Activated CD4-positive, alpha-beta memory T cell treated with anti-CD3 and anti-CD28 coated beads, Interleukin-2, amount 10 ng/mL, durations not matched to agents 7 days and 5 days (primary cell): ENCODE measurements at places on chromosomes 4 and X. TPM values are rescaled to one million over a fixed set of nuclear protein-coding genes. Genes with fewer than 3 reads are reported as not detected.
A peak's percentile ranks its signal among the peaks of the same experiment; 100 is the strongest.

GRCh38 chr4:57113870-57114269 lies 3.7 kb upstream of the IGFBP7 start:
- DNase-seq, result no peak
- H3K36me3 ChIP-seq, result peaks cover 2% of the 10 kb centered on the region
- H3K27ac ChIP-seq, result no peak overlapping the region
- no peak overlapping the region for H3K4me3 ChIP-seq

DNA sequence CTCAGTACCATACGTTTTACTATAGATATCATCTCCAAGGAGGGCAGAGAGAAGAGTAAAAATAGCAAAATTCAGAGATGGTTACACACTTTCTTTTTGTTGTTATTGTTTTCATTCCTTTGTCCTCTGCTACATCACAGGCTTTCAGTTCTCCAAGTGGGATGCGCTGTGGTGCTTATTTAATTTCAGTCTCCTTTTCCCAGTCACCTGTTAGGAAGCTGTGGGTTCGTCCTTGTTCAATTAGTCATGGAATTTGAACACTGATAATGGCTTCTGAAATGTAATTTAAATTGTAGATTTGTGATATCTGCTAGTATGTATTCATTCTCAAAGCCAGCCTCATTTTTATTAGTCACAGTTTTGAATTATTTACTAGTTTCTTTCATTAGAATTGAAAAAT lies 38.8 kb upstream of the DHRSX start:
- no peak overlapping the region for H3K4me3 ChIP-seq
- no peaks in the 10 kb centered on the region for H3K36me3 ChIP-seq
- H3K27ac ChIP-seq, result no peak overlapping the region
- no peaks in the 10 kb centered on the region for H3K4me1 ChIP-seq
- DNase-seq, result no peak
- H3K27me3 ChIP-seq, result peaks cover 6% of the 10 kb centered on the region

MAGEA12 gene
- total RNA-seq, result not detected

DNA sequence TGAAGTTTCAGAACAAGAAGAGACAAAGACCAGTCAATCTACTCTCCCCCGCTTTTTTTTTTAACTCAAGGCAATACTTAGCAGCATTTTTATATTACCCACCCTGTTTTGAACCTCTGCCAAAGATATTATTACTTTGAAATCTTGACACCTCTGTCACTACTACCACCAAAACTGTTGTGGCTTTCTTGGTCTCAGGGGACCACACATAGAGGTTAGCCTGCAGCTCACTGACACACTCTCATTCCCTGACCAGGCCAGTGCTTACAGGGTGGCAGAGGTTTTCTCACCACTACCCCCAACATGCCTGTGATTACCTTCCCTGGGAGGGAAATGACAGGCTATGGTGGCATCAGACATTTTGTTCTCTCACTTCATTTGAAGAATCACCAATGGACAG lies 137.4 kb upstream of the STIM2 start:
- H3K27me3 ChIP-seq, result no peaks in the 10 kb centered on the region
- peaks cover 7% of the 10 kb centered on the region for H3K4me1 ChIP-seq
- H3K27ac ChIP-seq, result no peak overlapping the region
- no peaks in the 10 kb centered on the region for H3K36me3 ChIP-seq
- no peak overlapping the region for H3K4me3 ChIP-seq

DNA sequence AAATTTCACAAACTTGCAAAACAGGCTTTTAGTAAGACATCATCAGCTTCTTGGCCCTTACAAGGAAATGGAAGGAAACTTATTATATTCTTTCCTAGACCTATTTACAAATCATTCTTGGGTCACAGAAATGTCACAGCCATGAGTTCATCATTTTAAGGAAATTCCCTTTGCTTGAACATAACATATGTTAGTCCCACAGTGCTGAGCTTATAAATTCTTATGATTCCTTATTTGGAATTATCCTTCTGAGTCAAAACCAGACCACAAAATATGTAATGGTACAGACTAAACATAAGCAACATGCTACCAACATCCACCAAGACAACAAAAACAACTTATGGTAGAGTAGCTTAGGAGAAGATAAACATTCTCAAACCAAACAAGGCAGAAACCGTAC lies 236.9 kb upstream of the CTSO start:
- no peaks in the 10 kb centered on the region for H3K27me3 ChIP-seq
- no peak overlapping the region for H3K4me3 ChIP-seq
- H3K27ac ChIP-seq, result no peak overlapping the region
- no peaks in the 10 kb centered on the region for H3K4me1 ChIP-seq
- no peak for DNase-seq

PCDH10 gene
- not detected for total RNA-seq

DNA sequence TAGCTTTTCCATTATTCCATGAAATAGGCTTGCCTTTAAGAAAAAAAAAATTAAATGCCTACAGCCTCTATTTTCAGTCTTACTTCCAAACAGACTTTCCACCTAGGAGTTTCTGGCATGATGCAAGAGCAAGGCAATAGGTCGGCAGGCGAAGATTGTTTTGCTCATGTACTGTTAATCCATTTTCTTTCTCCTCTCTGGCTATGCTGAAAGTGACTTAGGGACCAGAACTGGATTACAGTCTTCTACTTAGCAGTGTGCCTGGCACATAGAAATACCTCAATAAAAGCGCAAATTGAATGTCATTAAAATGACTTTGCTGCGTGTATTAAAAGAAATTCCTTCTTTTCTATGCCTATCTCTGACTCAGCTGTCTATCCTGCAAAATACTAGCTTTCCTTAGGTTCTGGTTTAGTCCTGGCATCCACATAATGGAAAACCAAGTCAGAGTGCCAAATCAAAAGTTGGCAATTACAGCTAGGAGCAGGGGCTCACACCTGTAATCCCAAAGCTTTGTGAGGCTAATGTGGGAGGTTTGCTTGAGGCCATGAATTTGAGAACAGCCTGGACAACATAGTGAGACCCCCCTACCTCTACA lies 51.9 kb downstream of the CC2D2A start:
- peaks cover 4% of the 10 kb centered on the region for H3K36me3 ChIP-seq
- H3K27me3 ChIP-seq, result no peaks in the 10 kb centered on the region
- H3K4me3 ChIP-seq, result no peak overlapping the region
- no peak for DNase-seq
- no peaks in the 10 kb centered on the region for H3K4me1 ChIP-seq

POU4F2 gene
- total RNA-seq, result not detected

DNA sequence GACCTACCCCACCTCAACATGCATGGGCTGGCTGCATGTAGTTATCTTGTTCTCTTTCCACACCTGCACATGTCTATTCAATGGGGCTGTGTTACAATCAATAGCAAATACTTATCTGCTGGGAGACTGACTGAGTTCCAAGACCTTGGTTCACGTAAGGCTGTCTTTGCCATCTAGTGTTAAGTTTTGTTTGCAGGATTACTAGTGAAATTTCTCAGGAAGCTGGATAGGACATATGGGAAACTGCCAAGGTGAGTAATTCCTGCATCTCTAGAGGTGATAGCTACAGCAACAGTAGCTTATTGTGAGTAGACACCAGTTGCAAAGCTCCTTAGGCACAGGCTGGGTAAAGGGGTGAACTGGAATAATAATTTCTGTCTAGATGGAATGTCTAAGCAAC lies 177.5 kb downstream of the ENOX2 start:
- no peaks in the 10 kb centered on the region for H3K4me1 ChIP-seq
- peaks cover 8% of the 10 kb centered on the region for H3K36me3 ChIP-seq
- no peak overlapping the region for H3K4me3 ChIP-seq
- no peak overlapping the region for H3K27ac ChIP-seq

DNA sequence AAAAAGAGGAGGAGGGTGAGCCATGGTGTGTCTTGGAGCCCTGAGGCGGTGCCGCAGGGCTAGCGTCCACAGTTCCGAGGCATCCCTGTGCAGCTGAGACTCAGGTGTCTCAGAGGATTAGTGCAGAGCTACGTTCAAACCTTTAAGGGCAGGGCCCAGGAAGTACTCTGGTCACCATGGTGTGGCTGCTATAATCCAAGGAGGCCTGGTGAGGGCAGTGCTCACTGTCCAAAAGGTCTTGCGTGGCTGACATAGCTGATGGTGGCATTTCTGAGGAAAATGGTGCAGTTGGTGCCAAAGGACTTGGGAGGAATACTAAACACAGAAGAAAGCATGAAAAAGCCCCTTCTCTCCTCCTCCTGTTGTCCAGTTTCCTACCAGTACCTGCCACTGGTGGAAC lies 146.9 kb downstream of the DCHS2 start:
- H3K27ac ChIP-seq, result no peak overlapping the region
- H3K36me3 ChIP-seq, result no peaks in the 10 kb centered on the region
- peaks cover 3% of the 10 kb centered on the region for H3K27me3 ChIP-seq
- H3K4me1 ChIP-seq, result no peaks in the 10 kb centered on the region
- no peak overlapping the region for H3K4me3 ChIP-seq

ACE2 gene
- not detected for total RNA-seq

- H3K27me3 ChIP-seq, result no peaks in the 10 kb centered on the region
- H3K4me1 ChIP-seq, result peaks cover 10% of the 10 kb centered on the region
- peak overlapping the region; percentile 60 for H3K4me3 ChIP-seq
- H3K36me3 ChIP-seq, result peaks cover 3% of the 10 kb centered on the region
- peak overlapping the region; percentile 32 for H3K27ac ChIP-seq
Observed at GRCh38 chr4:80462621-80463091, 127.1 kb downstream of the CFAP299 start.

DNA sequence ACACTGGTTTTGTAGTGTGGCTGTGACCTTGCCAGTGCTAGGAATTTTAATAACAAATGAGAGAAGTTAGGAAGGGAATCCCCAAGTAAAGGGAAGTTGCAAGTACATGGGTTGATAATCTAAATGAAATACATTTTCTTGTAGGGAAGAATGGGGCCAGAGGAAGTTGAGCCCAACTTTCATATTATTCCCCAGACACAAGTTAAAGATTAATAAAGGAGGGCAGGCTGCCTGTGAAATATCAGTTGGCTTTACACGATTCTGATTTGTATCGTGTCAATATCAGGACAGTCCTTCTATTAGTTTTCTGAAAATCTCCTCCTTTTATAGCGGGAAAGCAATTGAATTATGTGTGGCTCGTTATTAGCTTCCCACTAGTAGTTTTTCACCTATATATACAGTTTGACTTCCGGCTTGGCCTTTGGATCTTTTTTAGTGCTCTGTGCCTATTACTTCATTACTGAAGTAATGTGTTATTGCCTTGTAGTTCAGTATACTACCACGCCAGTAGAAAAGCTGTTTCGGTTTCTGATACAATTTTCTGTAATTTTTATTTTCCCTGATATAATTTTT lies 1.7 kb downstream of the PDLIM5 start:
- H3K4me3 ChIP-seq, result peak overlapping the region; percentile 75
- H3K27ac ChIP-seq, result no peak overlapping the region
- no peak for DNase-seq
- peaks cover 19% of the 10 kb centered on the region for H3K4me1 ChIP-seq
- peaks cover 6% of the 10 kb centered on the region for H3K27me3 ChIP-seq

DNA sequence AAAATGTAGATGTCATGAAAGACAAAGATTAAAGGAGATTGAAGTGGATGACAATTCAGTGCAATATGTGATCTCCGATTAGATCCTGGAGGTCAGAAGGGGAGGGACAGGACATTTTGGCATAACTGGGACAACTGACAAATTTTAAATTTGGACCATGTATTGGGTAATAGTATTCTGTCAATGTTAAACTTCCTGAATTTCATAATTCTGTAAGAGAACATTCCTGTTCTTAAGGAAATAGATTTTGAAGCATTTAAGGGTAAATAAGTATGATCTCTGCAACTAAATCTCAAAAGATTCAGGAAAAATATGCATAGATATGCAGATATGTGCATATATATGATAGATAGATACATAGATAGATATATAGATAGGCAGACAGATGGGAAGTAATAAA lies 11.0 kb downstream of the ODAPH start:
- no peaks in the 10 kb centered on the region for H3K36me3 ChIP-seq
- H3K27me3 ChIP-seq, result peaks cover 15% of the 10 kb centered on the region
- no peak for DNase-seq
- no peak overlapping the region for H3K4me3 ChIP-seq
- H3K4me1 ChIP-seq, result peaks cover 18% of the 10 kb centered on the region

IL2RG gene
- total RNA-seq, result 637 TPM

DNA sequence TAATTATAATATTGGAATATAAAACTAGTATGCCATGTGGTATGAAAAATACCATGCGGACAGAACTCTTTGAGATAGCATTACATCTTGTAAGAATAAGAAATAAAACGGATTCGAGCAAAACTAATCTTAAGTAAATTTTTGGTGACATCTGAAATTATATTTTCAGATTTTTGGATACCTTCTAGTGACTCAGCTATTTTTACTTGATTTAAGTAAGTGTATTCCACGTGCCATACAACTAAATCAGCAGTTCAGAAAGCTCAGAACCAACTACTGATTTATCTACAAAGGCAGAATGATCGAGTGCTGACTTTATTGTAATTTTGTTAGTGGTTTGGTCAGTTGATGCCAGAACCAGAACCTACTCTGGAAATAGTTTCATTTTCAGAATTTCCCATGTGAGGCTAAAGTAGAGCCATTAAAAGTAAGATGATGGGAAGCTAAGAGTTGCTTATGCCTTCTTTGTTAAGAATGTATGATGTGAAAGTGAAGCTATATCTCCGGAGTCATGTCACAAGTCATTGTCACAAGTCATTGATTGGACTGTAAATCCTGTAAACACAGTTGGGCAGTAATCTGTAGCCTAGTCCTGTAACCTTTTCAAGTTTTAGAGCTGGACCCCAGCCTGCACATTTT lies 4.0 kb downstream of the ING2 start:
- no peak for DNase-seq
- no peak overlapping the region for H3K4me3 ChIP-seq
- H3K27ac ChIP-seq, result no peak overlapping the region
- H3K4me1 ChIP-seq, result peaks cover 31% of the 10 kb centered on the region
- H3K27me3 ChIP-seq, result no peaks in the 10 kb centered on the region

DNA sequence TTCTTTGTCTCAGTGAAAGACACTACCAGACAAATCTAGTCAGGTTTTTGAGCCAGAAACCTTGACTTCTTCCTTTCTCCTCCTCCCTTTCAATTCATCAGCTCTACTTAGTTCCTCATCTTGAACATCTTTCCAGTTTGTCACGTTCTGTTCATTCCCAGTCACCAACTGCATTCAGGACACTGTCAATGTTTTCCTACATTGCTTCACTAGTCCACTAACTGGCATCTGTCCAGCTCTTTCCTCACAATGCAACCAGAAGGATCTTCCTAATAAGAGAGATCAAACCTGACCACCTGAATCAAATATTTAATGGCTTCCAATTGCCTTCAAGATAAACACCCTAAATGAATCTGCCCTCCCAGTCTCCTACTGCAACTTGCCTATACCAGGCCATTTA lies 52.5 kb downstream of the SYNPO2 start:
- no peaks in the 10 kb centered on the region for H3K36me3 ChIP-seq
- no peaks in the 10 kb centered on the region for H3K4me1 ChIP-seq
- peaks cover 7% of the 10 kb centered on the region for H3K27me3 ChIP-seq
- H3K4me3 ChIP-seq, result no peak overlapping the region

AMOT gene
- 0.28 TPM for total RNA-seq

RHOH gene
- 125 TPM for total RNA-seq

DNA sequence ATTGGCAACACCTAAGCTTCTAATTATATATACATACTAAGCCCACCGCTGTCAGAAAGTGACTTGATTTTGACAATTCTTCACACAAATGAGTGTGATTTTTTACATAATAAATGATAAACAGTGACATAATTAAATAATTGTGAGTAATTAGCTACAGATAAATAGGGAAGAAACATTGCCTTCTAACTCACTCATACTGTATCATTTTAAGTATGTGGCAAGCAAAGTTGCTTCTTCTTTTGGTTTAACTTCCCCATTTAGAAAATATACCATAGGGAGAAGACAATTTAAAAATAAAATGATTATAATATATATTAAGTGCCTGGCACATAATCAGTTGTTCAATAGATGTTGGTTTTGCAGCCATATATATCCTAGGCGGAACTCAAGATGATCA lies 644.2 kb downstream of the FSTL5 start:
- H3K27ac ChIP-seq, result no peak overlapping the region
- no peak for DNase-seq
- H3K4me3 ChIP-seq, result no peak overlapping the region
- no peaks in the 10 kb centered on the region for H3K27me3 ChIP-seq
- no peaks in the 10 kb centered on the region for H3K4me1 ChIP-seq

GRCh38 chrX:17713288-17713687 lies 24.0 kb upstream of the SCML1 start:
- peaks cover 2% of the 10 kb centered on the region for H3K27me3 ChIP-seq
- H3K4me1 ChIP-seq, result no peaks in the 10 kb centered on the region
- H3K27ac ChIP-seq, result no peak overlapping the region
